ENCODE measurements at places on chromosomes 13 and 19.

GRCh38 chr13:27483421-27483820 lies 33.1 kb upstream of the MTIF3 start:
- no peak for DNase-seq

DNA sequence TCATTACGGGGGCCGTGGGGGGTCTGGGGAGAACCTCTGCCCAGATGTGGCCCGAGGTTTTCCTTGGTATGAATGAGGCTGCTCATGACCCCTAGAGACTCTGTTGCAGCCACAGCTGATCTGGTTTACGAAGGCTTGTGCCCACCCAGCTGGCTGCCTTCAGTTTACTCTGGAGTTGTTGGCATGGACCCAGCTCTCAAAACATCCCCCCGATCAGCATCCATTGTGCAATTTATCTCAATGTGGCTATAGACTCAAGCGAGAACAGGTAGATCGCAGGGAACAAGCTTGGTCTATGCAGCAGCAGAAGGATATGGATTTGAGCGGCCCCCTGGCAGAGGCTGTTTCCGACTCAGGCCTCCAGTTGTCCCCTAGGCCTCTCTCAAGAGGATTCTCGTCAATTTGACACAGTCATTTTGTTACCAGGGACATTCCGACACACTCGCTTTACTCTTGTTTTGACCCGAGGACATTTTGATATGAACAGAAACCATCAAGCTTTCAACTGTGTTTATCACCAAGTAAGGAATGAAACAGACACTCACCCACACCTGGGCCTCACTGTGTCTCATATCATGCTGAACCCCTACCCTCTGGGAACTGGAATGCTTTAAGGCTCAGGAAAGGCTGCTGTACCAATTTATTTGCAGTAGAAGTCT lies 161.5 kb downstream of the KATNAL1 start:
- DNase-seq, result no peak

DNA sequence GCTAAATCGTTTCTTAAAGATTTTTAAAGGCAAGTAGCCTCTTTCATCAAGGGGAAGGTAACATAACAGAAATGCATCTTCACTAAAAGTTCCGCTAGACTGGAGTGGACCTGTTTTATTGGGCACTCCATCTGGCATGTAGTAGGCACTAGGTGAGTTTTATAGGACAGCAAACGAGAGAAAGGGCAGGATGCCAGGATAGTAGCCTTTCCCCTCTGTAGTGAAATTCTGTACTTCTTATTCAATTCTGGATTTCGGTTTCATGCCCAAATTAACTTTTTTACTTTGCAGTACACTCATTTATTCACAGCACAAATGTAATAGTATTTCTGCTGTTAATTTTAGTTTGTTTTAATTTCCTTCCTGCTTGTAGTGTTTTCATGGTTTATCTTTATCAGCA lies 45.2 kb downstream of the GPR180 start:
- no peak for DNase-seq

DNA sequence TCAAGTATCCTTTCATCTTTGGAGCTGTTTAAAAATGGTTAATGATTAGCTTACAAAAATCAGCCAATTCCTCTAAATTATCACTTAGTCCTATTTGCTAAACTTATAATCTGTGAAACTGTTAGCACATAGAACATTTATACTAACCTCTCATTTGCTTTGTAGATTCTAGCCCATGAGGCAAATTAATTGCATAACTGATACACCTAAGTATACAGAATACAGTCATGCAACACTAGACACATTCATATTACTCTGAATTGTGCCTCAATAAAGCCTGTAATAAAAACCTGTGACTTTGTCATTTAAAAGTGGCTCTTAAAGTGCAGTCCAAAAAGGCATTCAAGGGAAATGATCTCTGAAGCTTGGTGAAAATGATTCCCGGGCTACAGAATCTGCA lies 21.0 kb downstream of the SERPINE3 start:
- no peak for DNase-seq

- DNase-seq, result no peak
These were observed at the start of gene CNOT3 for GRCh38 chr19:54137699-54138488. CNOT3 (plus strand) TSS chr19:54137762; CDS start chr19:54142979, 5,217 bp downstream.

- no peak for DNase-seq
These were observed 268.6 kb downstream of the NDFIP2 start for GRCh38 chr13:79749566-79749965.

DNA sequence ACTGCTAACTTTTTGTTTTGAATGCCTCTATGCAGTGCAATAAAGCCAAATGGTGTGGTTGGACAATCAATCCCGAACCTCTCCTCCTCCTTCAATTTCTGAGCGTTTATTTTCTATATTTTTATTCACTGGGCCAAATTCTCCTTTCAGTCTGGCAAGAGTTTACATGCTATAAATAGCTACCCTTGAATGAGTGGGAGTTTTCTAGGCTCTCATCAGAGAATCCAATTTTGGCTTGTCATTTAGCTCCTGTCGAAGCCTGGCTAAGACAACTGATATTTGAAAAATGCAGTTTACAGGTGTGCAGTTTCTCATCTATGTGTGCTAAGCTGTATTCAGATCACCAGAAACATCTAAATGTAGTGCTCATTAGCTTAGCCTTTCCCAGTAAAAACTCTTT lies 61.8 kb downstream of the OLFM4 start:
- no peak for DNase-seq
